ENCODE measurements at places on chromosomes 5 and 9.

- H3K4me3 ChIP-seq, result no peak overlapping the region
- H3K27ac ChIP-seq, result no peak overlapping the region
- H3K36me3 ChIP-seq, result peaks cover 3% of the 10 kb centered on the region
- no peaks in the 10 kb centered on the region for H3K4me1 ChIP-seq
- DNase-seq, result no peak
Observed at GRCh38 chr9:134051319-134051718, 16.5 kb downstream of the BRD3 start.

DNA sequence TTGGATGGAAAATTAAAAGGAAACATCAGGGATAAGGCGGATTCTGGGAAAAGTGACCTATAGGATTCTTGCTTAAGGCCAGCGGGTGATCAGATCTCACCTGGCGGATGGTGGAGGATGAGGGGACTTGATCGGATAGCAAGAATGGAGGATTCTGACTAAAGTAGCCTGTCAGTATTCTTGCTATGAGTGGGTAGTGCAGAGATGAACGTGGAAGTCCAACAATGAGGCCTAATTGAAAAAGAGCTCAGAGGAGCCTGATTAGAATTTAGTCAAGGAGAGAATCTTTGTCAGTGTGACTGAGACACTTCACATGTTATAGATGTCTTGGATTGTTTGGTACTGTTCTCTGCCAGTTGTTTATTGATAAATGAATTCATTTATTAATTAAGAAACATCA lies 24.9 kb downstream of the CAST start:
- no peak overlapping the region for H3K4me3 ChIP-seq
- peak overlapping the region; percentile 13 for H3K27ac ChIP-seq
- H3K4me1 ChIP-seq, result peaks cover 10% of the 10 kb centered on the region
- H3K27me3 ChIP-seq, result no peaks in the 10 kb centered on the region
- no peak for DNase-seq
- H3K36me3 ChIP-seq, result no peaks in the 10 kb centered on the region

- no peak overlapping the region for H3K27ac ChIP-seq
- no peaks in the 10 kb centered on the region for H3K27me3 ChIP-seq
- DNase-seq, result no peak
- H3K36me3 ChIP-seq, result no peaks in the 10 kb centered on the region
- H3K4me1 ChIP-seq, result no peaks in the 10 kb centered on the region
Observed at GRCh38 chr5:110339399-110339798, 387.1 kb downstream of the TMEM232 start.

- H3K4me1 ChIP-seq, result peaks cover 13% of the 10 kb centered on the region
- H3K4me3 ChIP-seq, result no peak overlapping the region
- no peaks in the 10 kb centered on the region for H3K27me3 ChIP-seq
- no peak for DNase-seq
Observed at GRCh38 chr5:133242221-133242835, 190.5 kb downstream of the HSPA4 start.

GRCh38 chr9:19920401-19920800 lies 131.6 kb upstream of the SLC24A2 start:
- no peaks in the 10 kb centered on the region for H3K36me3 ChIP-seq
- no peaks in the 10 kb centered on the region for H3K27me3 ChIP-seq
- DNase-seq, result no peak
- no peak overlapping the region for H3K27ac ChIP-seq

DNA sequence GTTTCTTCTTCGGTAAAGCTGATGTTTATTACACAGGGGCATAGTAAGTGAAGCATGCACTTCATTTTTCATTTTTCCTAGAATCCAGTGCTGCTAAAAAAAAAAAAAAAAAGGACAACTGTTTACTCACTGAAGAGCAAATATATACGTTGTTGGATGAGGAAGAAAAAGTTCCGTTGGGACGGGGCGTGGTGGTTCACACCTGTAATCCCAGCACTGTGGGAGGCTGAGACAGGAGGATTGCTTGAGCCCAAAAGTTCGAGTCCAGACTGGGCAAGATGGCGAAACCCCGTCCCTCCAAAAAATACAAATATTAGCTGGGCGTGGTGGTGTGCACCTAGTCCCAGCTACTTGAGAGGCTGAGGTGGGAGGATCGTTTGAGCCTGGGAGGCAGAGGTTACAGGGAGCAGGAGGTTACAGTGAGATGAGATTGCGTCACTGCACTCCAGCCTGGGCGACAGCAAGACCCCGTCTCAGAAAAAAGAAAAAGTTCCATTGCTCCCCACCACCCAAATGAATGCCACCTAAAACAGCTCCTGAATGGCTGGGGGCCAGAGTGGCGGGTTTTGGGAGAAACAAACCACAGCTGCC lies 60.1 kb upstream of the GNE start:
- H3K4me3 ChIP-seq, result no peak overlapping the region
- DNase-seq, result no peak

GRCh38 chr5:143177263-143177983 lies 226.1 kb downstream of the NR3C1 start:
- no peak for DNase-seq
- H3K4me1 ChIP-seq, result no peaks in the 10 kb centered on the region
- H3K4me3 ChIP-seq, result no peak overlapping the region
- H3K36me3 ChIP-seq, result no peaks in the 10 kb centered on the region
- no peaks in the 10 kb centered on the region for H3K27me3 ChIP-seq
- no peak overlapping the region for H3K27ac ChIP-seq

DNA sequence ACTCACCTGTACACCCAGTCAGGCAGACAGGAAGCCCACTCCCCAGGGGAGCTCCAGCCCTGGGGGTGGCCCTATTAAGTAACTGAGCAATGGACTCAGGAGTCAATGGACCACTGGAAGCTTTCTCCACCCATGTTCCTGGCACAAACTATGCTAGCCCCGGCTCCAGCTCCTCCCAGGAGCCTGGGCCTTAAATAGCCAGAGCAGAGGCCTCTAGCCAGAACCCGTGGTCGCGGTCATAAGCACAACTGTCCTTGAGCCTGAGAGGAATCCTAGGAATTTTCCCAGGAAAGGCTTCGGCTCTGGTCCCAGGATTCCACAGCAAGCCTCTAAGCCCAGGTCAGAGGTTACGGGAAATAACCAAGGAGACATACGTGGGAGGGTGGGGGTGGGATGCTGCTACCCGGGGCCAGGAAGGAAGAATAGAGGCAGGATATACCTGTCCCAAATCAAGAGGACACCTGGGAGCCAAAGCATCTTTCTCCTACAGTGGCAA lies 5.5 kb downstream of the SEPTIN8 start:
- no peaks in the 10 kb centered on the region for H3K27me3 ChIP-seq
- H3K36me3 ChIP-seq, result no peaks in the 10 kb centered on the region
- H3K4me3 ChIP-seq, result no peak overlapping the region
- no peak overlapping the region for H3K27ac ChIP-seq
- H3K4me1 ChIP-seq, result peaks cover 35% of the 10 kb centered on the region
- DNase-seq, result peak; percentile 42

DNA sequence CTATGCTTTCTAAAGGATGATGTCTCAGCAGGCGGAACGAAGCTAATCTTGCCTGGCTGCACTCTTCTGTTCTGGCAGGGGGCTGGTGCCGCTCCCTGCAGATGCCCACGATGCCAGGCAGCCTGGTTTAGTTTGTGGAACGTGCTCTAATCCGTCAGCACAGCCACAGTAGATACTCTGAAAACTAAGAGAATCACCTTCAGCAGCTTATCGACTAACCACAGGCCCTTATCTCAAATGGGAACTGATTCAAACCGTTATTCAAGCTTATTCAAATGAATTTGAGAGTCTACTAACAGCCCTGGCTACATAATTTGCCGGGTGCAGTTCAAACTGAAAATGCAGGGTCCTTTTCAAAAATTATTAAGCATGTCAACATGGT lies 246.6 kb upstream of the ANKRD55 start:
- peak overlapping the region; percentile 71 for H3K27ac ChIP-seq
- no peak for DNase-seq
- H3K4me1 ChIP-seq, result peaks cover 58% of the 10 kb centered on the region
- H3K4me3 ChIP-seq, result peak overlapping the region; percentile 56

- peak; percentile 92 for DNase-seq
- peak overlapping the region; percentile 46 for H3K4me3 ChIP-seq
- no peaks in the 10 kb centered on the region for H3K36me3 ChIP-seq
- H3K27me3 ChIP-seq, result no peaks in the 10 kb centered on the region
- peak overlapping the region; percentile 84 for H3K27ac ChIP-seq
Observed at GRCh38 chr9:35646153-35646532, 4.6 kb downstream of the SIT1 start.

DNA sequence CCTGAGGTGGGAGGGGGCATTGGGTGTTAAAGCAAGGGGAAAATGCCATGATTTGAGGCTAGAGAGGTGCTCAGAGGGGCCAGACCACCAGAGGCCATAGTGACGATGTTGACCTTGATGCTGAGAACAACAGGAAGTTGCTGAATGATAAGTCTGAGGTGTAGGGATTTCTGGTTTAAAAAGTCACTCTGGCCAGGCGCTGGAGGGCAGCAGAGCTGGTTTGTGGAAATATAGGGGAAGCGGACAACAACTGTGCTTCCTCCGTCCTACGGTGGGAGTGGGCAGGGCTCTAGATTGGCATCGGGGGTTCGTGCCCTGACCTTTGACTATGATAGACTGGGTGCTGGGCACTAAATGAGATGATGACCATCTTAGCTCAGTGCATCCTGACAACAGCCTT lies 44.7 kb downstream of the STOM start:
- H3K4me3 ChIP-seq, result no peak overlapping the region
- DNase-seq, result no peak
- no peaks in the 10 kb centered on the region for H3K27me3 ChIP-seq
- H3K27ac ChIP-seq, result peak overlapping the region; percentile 12

DNA sequence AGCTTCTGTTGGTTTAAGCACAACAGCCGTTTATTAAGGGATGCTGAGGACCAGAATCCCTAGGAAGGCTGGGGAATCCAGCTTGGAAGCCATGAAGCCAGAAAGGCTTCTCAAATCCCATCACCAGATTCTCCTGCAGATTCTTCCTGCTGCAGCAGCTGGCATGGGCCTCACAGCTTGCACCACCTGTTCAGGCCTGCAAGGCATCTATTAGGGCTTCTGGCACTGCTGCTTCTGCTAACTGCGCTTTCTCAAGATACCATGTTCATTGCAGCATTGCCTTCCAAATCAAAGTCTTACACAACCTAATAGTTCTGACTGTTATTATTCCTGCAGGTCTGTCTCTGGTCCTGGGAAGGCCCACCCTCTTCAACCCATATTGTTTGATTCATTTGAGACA lies 51.2 kb upstream of the ZNF366 start:
- H3K4me3 ChIP-seq, result no peak overlapping the region
- no peaks in the 10 kb centered on the region for H3K36me3 ChIP-seq
- no peaks in the 10 kb centered on the region for H3K4me1 ChIP-seq
- DNase-seq, result no peak

DNA sequence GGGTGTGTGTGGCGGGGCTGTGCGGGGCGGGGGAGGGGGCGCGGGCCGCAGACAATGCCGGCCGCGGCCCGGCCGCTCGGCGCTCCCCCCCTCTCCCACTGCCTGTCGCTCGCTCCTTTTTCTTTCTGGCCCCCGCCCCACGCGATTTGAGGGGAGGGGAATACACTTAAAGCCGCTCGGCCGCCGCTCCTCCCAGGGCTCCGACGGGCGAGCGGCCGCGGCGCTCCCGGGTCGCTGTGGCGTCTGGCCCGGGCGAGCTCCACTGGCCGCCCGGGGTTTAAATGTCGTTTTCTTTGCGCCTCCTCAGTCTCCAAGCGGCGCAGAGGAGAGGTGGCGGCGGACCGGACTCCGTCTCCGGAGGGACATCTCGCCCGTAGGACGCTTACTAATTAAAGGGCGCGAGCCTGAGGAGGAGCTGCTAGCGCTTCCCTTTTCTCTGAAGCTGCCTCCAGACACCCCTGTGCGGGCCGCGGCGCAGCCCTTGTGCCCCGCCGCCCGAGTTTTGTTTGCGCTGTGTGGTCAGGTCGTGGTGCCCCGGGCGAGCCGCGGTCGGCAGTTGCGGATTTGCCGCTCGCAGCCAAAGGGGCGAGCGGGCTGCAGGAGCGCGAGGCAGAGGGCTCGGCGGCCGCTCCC lies 1.4 kb downstream of the ZSWIM6 start:
- DNase-seq, result peak; percentile 50
- no peaks in the 10 kb centered on the region for H3K4me1 ChIP-seq
- H3K4me3 ChIP-seq, result peak overlapping the region; percentile 82

DNA sequence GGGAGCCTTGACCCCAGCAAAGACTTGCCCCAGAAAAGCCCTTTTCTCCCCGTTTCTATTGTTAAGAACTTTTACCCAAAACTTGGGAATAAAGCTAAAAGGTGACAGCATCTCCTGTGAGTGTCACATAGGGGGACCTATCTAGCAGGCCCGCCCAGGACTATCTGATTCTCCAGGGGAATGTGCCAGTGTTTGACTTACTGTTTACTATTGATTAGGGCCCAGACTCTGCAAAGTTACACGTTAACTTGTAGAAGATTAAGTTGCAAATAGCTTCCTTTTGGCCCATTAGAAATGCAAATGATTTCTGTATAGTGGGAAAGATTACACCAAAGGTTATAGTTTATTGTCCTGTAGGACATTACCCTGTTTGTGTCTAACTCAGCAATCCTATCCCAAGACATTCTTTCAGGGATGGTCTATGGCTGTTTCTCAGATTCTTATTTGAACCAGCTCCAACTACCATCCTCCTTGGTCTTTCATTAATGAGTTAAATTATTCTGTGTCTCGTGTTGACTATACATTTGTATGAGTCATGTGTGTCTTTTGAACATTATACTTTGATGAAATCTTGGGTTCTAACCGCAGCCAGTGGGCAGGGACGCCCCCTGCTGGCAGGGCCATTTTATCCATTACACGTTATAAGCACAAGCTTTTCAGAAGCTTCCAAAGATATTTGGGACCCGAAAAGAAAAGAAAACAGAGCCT lies 60.7 kb downstream of the HRH2 start:
- no peaks in the 10 kb centered on the region for H3K36me3 ChIP-seq
- no peak overlapping the region for H3K4me3 ChIP-seq

DNA sequence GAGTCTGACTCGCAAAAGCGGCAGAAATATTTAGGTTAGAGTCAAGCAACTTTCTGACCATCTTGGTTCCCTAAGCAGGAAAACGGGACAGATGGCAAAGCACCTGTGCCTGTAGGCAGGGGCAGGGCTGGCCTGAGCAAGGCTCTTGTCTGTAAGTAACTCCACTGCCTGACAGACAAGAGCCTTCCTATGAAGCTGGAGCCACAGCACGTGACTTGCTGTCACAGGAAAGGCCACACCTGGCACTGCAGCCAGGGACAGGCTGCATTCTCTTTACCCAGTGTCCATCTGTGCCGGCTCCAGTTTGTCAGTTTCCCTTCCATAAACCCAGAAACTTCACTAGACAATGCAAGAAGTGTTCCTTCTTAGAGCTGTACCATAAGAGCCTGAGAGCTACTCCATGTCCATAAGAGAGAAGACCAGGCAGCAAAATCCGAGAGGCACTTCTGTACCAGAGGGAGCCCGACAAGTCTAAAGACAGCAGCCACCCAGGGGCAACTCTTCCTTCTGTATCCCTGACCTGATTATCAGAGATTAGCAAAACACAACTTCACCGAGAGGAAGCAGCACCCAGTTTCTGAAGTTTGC lies 78.1 kb downstream of the GPR21 start:
- H3K4me3 ChIP-seq, result no peak overlapping the region
- H3K36me3 ChIP-seq, result peaks cover 2% of the 10 kb centered on the region
- H3K27me3 ChIP-seq, result no peaks in the 10 kb centered on the region
- no peaks in the 10 kb centered on the region for H3K4me1 ChIP-seq
- no peak for DNase-seq
- no peak overlapping the region for H3K27ac ChIP-seq
